ENCODE measurements at places on chromosomes 6 and 20.

DNA sequence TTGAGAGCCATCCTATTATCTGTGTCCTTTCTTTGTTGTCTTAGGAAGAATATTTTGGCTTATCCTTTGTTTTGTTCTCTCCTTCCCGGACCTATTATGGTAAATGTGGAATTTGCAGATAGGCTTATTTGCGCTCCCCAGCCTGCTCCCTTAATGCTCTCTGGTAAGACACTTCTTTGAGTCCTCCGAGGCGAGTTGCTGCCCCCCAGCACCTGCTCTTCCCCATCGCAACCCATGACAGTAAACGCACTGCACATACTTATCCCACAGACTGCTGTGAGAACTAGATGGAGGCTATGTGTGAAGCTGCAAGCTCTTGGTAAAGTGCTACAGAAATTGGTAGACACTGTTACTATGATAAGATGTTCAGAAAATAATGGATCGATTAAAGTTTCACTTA, 47.0 kb upstream of the ESR1 start:
- DNase-seq: no peak

GRCh38 chr6:23277521-23278179, 708.3 kb downstream of the HDGFL1 start:
- DNase-seq: no peak

DNA sequence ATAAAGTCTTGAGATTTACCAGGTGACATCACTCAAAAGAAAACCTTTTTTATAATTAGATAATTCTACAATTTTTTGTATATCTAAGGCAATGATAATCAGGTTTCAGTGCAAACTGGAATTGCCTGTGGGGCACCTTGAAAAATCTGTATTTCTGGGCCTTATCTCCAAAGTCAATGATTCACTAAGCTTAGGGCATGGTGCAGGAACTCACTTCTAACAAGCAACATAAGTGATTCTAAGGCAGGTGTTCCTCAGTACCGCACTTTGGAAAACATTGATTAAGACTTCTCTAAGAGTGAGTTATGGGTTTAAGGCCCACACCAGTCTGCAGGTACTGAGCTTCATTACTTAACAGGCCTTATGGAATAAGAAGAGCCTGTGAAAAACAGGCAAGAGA, 115.3 kb downstream of the COL12A1 start:
- DNase-seq: no peak

DNA sequence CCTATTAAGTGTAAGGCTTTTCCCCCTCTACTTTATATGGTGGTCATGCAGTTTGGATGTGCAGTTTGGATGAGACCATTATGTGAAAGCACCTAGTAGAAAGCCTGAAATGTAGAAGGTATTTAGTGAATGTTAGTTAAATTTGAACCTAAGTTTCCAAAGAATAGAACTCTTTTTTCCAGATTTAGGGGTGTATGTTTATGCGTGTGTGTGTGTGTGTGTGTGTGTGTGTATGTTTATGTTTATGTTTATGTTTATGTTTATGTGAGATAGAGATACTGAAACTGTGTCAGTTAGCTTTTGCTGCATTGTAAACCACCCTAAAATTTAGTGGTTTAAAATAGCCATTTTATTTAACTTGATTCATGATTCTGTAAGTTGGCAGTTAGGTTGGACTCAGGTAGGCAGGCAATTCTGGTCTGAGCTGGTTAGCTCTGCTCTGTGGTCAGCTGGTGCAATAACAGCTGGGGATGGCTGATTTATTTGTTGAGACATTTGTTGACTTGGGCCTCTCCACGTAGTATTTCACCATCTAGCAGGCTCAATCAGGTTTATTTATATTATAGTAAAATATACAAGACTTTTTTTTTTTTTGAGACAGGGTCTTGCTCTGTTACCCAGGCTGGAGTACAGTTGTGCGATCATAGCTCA, 54.0 kb downstream of the STK4 start:
- no peak for DNase-seq

- DNase-seq: no peak
Measured at GRCh38 chr20:54922096-54922495, 446.7 kb downstream of the DOK5 start.

DNA sequence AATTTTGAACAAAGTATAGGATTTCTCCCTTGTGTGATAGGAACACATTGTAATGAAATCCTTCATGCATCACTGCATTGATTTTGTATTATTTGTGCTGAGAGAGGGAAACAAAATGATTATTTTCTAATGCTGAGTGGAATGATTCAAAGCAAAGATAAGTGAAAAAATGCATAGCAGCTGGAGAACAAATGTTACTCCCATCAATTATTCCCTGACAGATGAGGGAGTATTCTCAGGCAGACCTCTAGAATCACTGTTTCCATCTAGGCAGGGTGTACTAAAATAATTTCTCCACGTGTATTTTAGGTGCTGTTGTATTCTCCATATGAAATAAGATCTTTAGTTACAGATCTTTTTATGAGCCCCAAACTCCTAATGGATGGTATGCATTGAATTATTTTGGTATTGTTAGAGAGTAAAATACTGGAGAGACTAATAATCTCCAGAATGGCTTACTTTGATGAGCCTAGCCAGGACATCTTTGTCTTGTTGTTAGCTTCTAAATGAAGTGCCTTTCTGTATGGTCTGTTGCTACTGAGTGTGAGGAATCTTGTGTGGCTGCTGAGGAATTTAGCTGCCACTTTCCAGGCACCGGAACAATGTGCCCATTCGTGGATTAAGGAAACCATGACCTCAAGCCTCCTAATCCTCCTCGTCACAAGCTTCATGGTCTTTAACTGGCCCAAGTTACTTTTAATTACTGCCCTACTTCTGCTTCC, 39.6 kb downstream of the RNF217 start:
- no peak for DNase-seq

DNA sequence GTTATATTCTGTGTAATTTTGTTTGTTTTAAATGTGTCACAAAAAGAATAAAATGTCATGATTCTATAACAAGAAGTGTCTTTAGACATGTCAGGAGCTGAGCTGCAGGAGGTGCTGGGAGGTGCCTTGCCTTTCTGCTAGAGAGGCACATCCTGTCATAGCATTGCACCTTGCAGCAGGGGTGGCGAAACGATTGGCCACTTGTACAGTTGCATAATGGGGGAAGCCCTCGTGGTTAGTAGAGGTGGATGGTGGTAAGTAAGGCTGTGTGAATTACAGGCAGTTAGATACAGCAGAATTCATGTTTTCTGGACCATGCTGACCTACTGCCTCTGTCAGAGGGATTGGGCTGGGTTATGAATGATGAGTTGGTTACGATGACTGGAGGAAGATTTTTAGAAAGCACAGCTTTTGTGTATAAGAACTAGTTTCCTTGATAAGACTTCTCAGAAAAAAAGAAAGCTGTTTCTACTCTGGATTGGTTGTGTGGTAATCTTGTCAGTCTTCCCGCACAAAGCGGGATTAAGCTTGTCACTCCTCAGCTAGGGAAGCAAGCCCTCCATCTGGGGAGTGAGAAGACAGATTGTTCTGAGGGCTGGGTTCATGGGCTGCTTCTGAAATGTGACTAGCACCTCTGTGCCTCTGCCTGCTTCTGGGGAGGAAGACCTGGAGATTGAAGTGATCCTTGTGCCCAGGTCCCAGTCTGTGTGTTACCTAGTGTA, 74.9 kb downstream of the FOXO3 start:
- no peak for DNase-seq
